ENCODE measurements at places on chromosomes 11 and 22.

DNA sequence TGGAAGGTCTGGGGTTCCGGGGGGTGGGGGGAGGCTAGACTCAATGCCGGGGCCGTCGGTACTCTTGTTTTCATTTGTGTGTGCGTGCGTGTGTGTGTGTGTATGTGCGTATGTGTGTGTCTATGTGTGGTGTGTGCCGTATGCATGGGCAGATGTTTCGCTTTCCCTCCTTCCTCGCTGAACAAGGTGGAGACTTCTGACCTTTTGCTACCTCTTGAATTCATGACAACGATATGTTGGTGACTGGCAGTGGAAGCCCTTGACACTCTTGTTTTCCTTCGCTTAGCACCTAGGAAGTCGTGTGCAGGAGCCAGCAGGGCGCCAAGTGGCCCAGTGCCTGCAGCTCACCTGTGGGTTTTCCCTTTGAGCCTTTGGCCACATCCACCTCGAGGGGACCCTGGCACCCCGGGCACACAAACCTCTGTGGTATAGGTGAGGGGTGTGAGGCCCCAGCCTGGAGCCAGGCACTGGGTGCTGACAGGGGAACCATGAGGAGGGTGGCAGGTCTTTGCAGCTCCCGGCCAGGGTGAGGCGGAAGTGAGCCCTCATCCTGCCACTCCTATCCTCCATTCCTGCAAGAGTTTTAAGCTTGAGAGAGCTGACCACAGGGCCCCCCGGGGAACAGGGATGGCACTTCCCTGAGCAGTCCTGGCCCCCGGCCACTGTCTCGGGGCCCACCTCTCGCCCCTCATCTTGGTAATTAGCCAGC lies 19.3 kb upstream of the TMEM191C start:
- no peak for DNase-seq

- no peak for DNase-seq
These were observed 844.0 kb downstream of the TBC1D22A start for GRCh38 chr22:47606426-47606825.

- no peak for DNase-seq
These were observed 20.3 kb upstream of the YPEL1 start for GRCh38 chr22:21755851-21756284.

DNA sequence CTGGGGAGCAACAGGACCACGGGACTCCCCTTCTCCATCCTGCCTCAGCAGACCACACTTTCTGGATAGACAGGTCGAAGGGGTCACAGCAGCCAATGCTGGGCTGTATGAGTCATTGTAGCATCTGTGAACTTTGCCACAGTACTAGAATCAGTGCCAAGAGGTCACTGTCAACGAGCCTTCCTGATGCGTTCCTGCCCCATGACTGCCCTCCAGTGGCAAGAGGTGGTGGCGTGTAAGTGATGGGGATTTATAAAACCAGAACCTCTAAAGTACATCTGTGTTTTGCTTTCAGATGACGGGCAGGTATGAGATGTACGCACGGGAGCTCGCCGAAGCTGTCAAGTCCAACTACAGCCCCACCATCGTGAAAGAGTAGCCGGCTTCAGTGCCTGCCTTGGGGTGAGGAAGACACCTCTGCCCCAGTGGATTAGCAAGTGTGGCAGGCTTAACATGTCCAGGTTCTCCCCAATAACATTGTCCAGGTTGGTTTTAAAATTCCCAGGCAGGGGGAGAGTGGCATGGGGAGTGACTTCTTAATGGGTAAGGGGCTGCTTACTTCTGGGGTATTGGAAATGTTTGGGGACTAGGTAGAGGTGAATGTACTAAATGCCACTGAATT lies 29.4 kb downstream of the GUCD1 start:
- peak; percentile 25 for DNase-seq

DNA sequence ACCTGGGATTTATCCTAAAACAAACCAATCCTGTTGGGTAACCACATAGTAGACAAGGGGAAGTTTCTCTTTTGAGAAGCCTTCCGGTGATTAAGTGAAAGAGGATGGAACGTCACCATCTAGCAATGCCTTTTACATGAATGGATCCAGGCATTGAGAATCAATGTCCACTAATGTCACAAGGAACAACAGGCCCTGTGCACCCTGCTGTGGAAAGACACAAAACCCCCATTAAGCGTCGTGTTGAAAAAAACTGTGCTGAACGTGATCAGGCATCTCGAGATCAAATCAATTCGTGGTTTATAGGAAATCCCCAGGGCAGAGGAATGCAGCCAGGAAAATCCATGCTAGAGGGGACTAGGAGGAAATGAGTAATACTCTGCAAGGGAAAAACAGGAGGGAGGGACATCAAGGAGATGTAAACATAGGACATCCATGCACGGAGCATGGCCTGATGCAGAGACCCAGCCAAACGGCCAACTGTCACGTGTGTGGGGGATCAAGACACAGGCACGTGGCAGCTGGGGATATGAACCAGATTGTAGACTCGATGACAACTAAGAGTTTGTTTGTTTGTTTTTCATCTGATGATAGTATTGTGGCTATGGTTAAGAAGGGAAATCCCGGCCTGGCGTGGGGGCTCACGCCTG lies 38.6 kb upstream of the CARS1 start:
- DNase-seq = no peak

GRCh38 chr22:27283714-27284113 lies 517.8 kb downstream of the MN1 start:
- DNase-seq = no peak

DNA sequence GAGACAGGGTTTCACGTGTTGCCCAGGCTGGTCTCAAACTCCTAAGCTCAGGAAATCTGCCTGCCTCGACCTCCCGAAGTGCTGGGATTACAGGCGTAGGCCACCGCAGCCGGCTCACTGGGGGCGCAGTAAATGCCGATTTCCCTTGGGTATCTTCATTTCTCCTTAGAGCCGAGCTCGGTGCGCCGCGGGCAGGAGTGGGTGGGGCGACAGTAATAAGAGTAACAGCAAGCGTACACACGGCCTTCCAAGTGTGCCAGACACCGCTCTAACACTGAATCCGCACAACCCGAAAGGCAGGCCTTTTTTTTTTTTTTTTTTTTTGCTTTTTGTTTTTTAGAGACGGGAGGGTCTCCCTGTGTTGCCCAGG lies 500 bp upstream of the ADSL start:
- no peak for DNase-seq

- DNase-seq = peak; percentile 6
These were observed 913 bp downstream of the ZNHIT2 start for GRCh38 chr11:65116370-65117205.

GRCh38 chr11:91247009-91247735 lies 977.4 kb upstream of the FAT3 start:
- DNase-seq = no peak

- no peak for DNase-seq
These were observed 157.6 kb downstream of the LDLRAD3 start for GRCh38 chr11:36101466-36101865.

GRCh38 chr22:45686836-45687235 lies 15.2 kb downstream of the ATXN10 start:
- no peak for DNase-seq

DNA sequence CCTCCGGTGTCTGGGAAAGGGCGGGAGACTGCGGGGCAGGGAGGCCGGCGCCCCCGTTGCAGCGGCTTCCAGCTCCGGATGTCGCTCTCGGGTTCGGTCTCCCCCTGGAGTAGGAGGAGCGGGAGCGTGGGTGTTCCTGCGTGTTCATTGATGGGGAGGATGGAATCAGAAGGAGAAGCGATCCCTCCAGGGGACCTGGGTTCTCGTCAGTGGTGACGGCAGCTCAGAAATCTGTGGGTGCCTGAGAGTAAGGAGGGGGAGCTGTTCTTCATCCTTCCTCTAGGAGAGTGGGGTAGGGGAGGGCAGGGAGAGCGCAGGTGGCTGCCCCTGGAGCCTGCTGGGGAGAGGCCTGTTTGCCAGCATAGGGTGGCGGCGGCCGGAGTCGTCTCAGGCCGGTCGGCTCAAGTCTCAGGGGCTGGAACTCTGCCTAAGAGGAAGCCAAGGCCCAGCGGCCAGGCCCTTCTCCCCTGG lies 1.1 kb downstream of the UBASH3B start:
- no peak for DNase-seq

GRCh38 chr11:101881586-101881985 lies 33.2 kb upstream of the CEP126 start:
- no peak for DNase-seq

- no peak for DNase-seq
These were observed 125.9 kb upstream of the B3GAT1 start for GRCh38 chr11:134537941-134538340.

DNA sequence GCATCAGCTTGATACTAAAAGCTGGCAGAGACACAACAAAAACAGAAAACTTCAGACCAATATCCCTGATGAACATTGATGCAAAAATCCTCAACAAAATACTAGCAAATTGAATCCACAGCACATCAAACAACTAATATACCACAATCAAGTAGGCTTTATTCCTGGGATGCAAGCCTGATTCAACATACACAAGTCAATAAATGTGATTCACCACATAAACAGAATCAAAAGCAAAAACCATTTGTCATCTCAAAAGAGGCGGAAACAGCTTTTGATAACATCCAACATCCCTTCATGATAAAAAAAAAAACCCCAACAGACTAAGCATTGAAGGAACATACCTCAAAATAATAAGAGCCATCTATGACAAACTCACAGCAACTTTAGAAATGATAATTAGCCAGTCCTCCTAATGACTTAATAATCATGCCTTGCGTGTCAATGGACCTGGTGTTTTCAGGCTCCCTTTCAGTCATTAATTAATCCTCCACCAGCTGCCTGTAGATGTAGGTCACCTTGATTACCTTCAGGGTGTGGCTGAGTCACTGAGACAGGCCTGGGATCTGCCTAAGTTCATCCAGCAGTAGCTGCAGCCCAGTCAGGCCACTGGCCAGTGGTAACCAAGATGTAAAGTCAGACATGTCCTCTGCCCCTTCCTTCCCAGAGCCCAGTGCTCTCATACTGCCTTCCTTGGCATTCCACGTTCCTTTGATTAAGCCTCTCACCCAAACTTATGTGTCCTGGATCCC lies 109.8 kb downstream of the EHF start:
- no peak for DNase-seq

- no peak for DNase-seq
These were observed 72.0 kb upstream of the LMO1 start for GRCh38 chr11:8335683-8336082.

- DNase-seq = no peak
These were observed 231.5 kb downstream of the MIAT start for GRCh38 chr22:26888887-26889286.

DNA sequence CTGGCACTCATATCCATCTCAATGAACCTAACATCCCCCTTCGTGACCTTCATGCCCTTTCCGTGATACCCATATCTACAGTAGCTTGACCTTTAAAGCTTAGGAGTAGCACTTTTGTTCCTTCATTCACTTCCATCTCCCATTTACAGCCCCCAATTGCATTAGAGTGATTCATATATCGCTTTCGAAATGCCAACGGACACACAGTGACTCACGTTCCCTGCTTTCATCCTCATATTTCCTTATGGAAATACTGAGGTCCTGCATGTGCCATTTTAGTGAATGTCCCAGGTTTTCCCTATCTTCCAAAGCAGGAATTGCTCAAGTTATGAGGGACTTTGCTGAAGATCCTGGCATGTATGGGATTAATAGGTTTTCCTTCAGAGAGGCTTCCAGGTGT lies 44.3 kb upstream of the CEP126 start:
- DNase-seq = no peak

DNA sequence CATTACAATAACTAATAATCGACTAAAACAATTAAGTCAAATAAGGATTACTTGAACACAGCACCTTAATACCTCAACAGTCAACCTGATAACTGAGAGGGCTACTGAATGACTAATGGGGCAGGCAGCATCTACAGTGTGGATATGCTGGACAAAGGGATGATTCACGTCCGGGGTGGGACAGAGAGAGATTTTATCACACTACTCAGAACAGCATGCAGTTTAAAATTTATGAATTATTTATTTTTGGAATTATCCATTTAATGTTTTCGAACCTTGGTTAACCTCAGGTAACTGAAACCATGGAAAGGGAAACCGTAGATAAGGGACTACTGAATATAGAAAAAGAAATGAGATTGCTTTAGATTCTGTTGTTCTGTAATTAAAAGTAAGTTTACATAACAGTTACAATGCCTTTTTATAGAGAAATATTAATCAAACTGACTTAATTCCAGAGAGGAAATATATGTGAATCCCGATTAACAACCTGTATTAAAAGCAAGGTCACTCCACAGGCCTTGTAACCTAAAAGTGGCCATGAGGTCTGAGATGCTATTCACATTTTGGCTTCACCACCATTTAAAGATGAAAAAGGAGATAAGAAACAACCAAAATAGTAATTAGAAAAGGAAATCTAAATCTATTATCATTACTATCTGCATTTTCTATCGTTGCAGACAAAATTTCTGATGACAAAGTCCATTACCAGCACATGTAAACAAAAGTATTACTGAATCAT lies 119.0 kb upstream of the TP53AIP1 start:
- DNase-seq = no peak

- DNase-seq = no peak
These were observed 14.4 kb upstream of the EHF start for GRCh38 chr11:34606326-34607120.

GRCh38 chr22:27358096-27358870 lies 443.3 kb downstream of the MN1 start:
- peak; percentile 16 for DNase-seq

DNA sequence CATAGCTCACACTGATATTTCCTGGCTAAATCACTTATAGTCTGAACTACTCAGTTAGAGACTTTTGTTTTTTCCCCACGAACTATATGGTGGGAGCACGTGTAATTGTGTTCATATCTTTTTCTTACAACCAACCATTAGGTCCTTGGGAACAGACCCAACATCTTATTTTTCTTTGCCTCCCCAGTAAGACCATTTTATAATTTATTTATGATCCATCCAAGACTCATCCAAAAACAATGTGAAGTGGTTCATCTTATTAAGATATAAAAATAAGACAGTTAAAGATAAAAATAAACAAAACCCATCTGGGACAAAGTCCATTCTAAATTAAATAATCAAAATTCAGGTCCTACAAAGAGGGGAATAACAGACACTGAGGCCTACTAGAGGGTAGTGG lies 90.8 kb downstream of the FAM168A start:
- no peak for DNase-seq

GRCh38 chr22:31980628-31981027 lies 36.3 kb downstream of the YWHAH start:
- DNase-seq = no peak

GRCh38 chr11:71118671-71119250 lies 133.6 kb downstream of the SHANK2 start:
- DNase-seq = no peak

DNA sequence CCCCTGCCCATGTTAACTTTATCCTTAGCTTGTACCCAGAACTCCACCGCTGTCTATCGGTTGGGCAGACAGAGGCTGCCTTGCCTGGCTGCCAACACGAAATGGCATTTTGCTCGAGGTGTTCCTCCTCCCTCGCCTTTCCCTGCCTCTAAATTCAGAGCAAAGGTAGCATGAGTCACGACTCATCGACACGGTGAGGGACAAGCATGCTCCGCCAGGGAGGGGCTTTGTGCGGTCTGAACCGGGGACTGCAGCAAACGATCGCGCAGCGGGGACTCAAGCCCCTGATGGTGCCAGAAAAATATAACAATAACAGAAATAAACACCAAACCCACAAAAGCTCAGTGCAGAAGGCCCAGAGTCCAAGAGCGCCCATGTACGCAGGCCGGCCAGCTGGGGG lies 52.3 kb downstream of the RTL6 start:
- DNase-seq = no peak

All from NCI-H1105 (cell line).